ENCODE measurements at places on chromosomes 7 and 10.

- DNase-seq, result peak; percentile 21
Measured at GRCh38 chr7:101410743-101411507, 48.2 kb downstream of the COL26A1 start.

DNA sequence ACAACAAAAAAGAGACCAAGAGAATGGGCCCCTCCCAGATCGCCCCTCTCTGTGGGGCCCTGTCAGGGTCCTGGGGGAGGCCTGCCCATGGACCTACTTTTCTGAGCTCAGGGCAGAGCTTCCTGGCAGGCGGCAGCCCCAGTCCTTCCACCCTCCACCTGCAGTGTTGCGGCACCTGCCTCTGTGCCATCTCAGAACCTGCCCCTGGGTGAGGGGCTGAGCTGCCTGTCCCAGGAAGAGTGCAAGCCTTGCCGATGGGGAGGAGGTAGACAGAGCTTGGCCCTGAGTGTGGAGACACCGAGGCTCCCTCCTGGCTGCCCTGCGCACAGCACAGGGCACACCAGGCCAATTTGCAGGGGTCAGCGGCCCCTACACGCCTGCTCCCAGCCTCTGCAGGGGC lies 67.5 kb downstream of the UNCX start:
- DNase-seq, result no peak

GRCh38 chr7:51665045-51665780 lies 348.6 kb upstream of the COBL start:
- DNase-seq, result no peak

DNA sequence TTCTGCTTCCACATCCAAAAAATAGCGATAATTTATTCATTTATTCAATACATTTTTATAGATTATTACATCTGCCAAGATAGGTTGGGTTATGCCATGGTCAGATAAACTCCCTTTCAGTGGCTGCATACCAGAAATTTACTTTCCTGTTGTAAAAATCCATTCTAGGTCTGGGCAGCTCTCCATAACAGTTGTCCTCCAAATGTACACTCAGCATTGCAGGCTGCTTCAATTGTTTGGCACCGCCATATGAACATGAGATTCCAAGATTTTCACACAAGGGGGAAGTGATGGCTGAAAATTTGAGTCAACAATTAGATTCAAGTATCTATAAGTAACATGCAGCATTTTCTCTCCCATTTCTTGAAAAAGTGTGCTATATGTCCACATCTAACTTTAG lies 568.7 kb downstream of the ETV1 start:
- no peak for DNase-seq

- DNase-seq, result no peak
Measured at GRCh38 chr7:157032128-157032527, 21.7 kb upstream of the MNX1 start.

GRCh38 chr7:70263471-70264255 lies 665.4 kb downstream of the AUTS2 start:
- no peak for DNase-seq

DNA sequence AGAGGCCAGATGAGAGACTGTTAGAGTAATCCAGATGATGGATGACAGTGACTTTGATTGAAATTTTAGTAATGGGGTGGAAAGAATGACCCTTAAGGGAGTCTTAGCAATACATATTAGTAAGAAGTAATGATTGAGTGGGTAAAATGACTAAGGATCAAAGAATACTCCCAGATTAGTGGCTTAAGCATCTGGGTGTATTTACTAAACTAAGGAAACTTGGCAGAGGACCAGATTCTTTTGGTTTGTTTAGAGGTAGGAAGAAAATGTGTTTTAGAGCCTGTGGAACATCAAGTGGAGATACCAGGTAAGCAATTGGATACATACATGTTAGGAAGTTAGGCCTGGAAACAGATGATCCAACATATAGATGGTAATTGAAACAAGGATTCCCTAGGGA lies 58.8 kb upstream of the ADRA2A start:
- no peak for DNase-seq

- DNase-seq, result no peak
Measured at GRCh38 chr10:22978918-22979317, 51.1 kb downstream of the ARMC3 start.

DNA sequence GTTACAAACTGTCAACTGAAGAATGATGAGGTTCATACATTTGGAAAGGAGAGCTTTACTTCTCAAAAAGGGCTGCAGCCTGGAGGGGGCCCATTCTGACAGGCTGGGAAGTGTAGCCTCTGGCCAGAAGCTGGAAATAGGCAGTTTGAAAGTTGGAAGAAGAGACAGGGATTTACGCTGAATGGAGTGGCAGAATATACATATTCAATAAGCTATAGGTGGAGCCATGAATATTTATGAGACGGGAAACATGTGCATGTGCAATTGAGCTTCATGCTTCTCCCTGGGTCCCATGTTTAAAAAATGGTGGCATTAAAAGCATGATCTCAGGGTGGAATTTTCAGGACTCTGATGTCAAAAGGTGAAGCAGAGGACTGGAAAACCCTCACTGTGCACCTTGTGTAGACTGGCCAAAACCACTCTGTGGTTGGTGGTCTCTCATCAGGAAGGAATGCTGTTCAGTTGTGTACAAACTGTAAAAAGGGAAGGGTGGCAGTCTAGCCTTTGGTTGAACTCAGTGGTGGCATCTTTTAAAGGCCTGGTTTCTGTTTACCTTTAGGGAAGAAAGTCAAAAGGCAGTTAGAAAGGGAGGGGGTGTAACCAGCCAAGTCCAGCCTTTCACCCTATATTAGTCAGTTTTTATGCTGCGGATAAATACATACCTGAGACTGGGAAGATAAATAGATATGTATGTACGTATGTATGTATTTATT lies 7.2 kb upstream of the ACTR3B start:
- DNase-seq, result no peak

GRCh38 chr7:149398195-149398820 lies 62.6 kb downstream of the ZNF777 start:
- no peak for DNase-seq

DNA sequence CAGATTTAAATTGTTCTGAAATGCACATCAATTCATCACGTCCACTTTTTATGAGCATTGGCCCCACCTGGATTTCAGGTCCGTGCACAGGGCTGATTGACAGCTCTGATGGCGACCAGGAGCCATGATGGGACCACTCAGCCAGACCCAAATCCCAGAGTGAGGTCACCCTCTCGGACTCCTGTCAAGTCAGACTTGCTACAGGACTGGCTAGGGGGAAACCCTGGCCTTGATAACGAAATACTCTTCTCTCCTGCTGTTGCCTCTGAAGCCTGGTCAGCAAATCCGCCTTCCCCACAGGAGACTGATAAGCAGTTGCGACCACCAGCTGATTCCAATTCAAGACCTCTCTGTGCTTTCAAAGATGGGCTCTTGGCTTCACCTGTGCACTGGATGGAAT lies 76.4 kb downstream of the CARD11 start:
- DNase-seq, result no peak

- DNase-seq, result peak; percentile 91
Measured at GRCh38 chr7:142808802-142809583, 38.2 kb downstream of the PRSS2 start.

DNA sequence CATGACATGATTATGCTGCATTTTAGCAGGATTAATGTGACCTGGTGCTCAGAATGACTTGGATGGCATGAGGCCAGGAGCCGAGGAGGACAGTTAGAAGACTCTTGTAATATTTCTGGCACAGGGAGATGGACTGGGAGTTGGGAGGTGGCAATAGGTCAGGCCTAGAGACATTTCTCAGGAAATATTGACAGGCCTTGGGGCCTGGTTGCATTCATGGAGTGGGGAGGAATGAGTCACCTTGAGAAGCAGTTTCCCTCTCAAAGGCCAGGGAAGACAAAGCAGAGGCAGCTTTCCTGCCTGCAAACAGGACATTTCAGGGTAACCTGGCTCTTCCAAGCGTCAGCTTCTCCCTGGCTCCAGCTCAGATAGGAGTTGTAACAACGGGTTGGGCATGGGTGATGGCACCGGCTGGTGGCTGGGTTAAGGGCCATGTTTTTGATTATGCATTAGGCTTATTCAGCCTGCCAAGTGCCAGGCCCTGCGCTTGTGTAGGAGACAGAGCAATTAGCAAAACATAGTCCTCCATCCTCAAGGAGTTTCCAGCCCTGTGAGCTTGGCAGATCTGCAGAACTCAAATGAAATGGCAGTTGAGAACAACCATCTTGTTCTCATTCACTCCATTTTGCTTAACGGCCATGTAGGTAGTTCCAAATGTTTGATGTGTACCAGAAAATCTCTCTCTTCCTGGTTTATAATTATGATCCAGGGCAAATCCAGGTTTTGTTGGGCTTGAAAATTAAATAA lies 38.2 kb downstream of the HK1 start:
- no peak for DNase-seq

DNA sequence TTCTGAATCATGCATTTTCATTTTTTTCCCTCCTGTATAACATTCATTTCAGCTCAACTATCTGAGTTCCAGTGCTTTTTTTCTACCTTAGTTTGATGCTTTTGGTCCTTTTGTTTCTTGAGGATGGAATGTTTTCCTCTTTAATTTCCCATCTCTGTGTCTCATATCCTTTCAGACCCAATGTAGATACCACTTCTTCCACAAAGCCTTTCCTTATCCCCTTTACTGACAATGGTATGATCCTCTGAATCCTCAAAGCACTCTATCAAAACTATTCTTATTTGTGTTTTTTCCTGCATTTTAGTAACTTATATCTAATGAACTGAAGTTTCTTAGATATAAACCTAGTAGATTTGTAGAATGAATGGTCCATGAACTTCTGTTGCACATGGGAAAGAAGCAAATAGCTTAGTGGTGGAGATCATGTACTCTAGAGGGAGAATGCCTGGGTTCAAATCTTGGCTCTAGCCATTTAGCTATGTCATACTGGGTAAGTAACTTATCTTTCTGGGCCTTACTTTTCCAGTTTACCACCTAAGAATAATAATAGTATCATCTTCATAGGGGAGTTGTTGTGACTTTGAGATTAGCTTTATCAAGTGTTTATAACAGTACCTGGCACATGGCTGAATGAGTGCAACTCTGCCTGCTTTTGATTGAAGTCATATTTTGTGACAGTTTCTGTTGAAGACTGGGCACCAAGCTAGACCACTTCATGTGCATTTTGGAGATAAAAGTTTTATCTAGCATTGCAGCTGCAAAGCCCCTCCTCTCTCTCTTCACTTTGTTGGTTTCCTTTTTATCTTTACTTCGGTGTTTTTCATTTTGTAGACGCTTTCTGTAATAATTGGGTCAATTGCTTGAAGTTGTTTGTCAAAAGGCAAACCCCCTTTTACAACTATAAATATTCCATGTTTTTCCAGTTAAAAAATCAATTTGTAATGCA lies 18.5 kb downstream of the STAM start:
- no peak for DNase-seq

DNA sequence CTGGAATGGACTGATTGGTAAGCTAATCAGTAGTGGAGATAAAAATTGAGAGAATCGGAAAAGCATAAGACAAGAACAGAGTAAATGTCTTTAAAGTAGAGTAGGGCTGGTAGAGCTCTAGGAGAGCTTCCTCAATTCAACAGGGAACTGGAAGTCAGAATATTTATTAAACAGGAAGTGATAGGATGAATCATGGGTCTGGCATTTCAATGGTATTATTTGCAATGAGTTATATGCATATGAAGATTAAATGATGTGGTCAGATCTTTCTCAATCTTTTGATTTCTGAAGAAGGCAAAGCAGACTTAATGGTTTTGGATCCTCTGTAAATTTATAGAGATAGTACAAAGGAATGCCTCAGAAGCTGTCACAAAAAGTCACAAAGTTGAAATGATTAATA lies 349.0 kb downstream of the HPSE2 start:
- no peak for DNase-seq

- no peak for DNase-seq
Measured at GRCh38 chr10:57818522-57818921, 449.2 kb downstream of the IPMK start.

GRCh38 chr7:45435131-45435530 lies 139.0 kb upstream of the ADCY1 start:
- DNase-seq, result no peak

- DNase-seq, result no peak
Measured at GRCh38 chr10:125102246-125102645, 58.1 kb downstream of the CTBP2 start.

DNA sequence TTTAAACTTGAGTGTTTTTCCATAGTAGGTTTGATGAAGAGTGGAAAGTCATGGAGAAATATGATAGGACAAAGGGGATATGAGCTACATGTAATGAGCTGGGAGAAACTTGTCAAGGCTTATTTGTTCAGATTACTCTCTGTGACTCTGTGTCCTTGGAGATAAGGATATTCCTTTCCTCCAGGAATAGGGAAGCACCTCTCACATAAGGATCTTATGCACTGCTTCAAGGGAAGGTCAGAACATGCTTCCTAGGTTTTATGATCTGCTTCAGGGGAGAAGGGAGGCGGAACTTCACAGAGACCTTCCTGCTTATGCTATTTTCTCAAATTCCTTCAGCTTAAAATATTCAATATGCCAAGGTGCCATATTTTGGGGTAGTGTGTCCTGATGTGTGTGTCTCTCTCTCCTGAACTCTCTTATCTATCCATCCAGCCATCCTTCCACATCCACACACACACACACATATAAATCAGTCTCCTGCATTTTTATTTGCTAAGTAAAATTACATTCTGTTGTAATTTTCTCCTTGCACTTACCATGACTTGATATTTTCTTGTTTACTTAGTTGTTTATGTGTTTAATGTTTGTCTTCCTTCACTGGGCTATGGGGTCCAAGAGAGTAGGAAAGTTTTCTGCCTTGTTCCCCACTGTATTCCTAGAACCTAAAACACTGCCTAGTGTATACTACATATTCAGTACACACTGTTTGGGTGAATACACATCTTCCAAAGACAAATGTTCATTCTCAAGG lies 26.4 kb downstream of the ARL4A start:
- DNase-seq, result no peak

DNA sequence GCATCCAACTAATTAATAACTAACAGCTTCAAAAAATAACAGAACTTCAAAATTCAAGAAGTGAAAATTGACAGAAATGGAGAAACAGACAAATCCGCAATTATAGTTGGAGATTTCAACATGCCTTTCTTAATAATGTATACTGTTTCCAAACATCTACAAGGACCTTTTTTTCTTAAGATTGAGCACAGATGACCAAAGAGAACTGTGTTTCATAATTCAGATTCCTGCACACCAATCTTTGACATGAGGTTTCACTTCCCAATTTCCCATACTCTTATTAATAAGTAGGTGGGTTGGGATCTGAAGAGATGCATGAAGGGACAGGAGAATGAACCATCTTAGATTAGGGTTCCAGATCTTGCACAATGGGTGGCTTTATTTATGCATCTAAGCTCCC lies 24.9 kb upstream of the GIMAP7 start:
- DNase-seq, result no peak

DNA sequence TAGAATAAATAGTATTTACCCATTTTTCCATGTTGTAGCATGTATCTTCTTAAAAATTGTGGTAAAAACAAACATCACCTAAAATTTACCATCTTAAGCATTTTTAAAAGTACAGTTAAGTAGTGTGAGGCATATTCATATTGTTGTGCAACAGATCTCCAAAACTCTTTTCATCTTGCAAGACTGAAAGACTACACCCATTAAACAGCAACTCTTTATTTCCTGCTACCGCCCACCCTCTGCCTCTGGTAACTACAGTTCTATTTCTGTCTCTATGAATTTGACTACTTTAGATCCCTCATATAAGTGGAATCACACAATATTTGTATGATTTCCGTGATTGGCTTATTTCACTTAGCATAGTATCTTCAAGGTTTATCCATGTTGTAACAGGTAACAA lies 40.0 kb upstream of the AGBL3 start:
- DNase-seq, result no peak

All from stimulated activated naive B cell treated with anti-CD40 and anti-IgM and Interleukin-4, amounts not matched to agents 10 μg/mL and 1 μg/mL and 100 μg/mL, for 72 hours (primary cell).